ENCODE measurements at places on chromosomes 6 and 20.

DNA sequence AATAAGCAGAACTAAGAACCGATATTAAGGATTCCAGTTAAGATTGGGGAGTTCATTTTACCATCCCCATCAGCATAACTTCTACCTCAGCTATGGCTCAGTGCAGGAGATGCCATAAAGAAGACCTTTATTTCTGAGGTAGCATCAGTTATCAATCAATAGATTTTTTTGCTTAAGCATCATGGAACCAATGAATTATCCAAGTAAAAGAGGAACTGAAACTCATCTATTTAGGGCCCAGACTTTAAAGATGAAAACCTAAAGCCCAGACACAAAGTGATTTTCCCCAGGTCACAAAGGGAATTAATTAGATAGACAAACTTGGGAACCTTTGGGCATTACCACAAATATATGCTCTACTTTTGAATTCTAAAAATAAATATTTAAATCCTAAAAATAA lies 59.2 kb upstream of the TINAG start:
- DNase-seq: no peak

GRCh38 chr20:49344975-49345374 lies 67.1 kb upstream of the ZNFX1 start:
- no peak for DNase-seq

- DNase-seq: no peak
Observed at GRCh38 chr6:125316621-125317020, 14.9 kb upstream of the HDDC2 start.

DNA sequence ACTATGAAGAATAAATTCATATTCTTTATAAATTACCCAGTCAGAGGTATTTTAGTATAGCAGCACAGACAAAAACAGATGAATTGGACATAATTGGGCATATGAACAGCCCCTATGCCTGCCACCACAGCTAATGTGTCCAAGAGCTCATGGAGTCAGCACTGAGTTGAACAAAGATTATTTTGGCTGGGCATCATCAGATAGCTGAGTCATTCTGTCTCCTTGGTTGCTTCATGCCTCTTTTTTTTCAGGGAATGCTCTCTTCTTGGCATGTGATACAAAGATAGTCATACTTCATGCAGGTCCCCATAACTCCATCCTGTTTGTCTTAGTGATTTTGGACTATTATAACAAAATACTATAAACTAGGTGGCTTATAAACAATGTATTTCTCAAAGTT lies 275.6 kb downstream of the TENT5A start:
- DNase-seq: no peak

DNA sequence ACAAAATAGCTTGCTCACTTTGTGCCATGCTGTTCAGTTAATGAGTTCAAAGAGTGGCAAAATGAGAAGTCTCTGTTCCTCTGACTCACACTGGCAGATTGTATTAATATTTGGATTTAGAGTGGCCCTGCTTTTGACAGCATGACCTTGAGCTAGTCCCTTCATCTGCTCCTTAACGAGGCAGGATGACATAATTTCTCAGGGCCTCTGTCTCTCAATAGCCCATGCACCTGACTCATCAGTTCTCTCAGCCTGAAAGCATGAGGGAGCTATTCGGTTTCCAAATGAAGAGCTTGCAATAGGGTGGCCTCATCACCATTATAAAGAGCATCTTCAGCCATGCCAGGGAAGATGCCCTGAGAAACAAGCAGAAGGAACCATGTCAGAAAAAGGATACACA lies 38.2 kb downstream of the CAP2 start:
- DNase-seq: no peak

- DNase-seq: no peak
Observed at GRCh38 chr6:121516331-121516730, 80.9 kb downstream of the GJA1 start.

DNA sequence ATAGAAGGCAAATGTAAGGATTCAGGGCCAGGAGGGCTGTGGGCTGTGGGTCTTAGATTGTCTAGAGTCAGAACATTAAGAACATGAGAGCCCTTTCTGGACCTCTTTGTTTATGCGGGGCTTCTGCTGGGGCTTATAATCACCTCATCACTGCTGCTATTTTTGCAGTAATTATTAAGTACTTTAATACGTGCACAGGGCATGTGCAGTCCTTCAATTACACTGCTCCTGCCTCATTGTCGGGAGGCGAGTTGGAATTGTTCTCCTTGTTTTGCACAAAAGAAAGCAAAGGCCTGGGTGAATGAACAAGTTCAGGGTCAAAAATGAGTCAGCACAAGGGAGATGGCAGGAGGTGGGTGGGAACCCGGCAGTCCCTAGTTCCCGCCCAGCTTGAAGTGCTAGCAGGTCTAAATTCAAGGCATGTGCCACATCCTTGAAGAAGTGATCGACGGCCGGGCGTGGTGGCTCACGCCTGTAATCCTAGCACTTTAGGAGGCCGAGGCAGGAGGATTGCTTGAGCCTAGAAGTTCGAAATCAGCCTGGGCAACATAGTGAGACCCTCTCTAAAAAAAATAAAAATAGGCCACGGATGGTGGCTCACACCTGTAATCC lies 34.4 kb upstream of the PTPN1 start:
- no peak for DNase-seq

- DNase-seq: no peak
Observed at GRCh38 chr20:2814587-2815051, at the start of gene C20orf141. TSS of gene C20orf141 (plus strand) at chr20:2814987. CDS start at chr20:2815185, 198 bp downstream.

- DNase-seq: peak; percentile 28
Observed at GRCh38 chr6:1524040-1524480, 85.7 kb upstream of the FOXC1 start.
